Natural killer cell (primary cell): ENCODE measurements at places on chromosomes 13 and 19. TPM values are rescaled to one million over a fixed set of nuclear protein-coding genes. Genes with fewer than 3 reads are reported as not detected.

DNA sequence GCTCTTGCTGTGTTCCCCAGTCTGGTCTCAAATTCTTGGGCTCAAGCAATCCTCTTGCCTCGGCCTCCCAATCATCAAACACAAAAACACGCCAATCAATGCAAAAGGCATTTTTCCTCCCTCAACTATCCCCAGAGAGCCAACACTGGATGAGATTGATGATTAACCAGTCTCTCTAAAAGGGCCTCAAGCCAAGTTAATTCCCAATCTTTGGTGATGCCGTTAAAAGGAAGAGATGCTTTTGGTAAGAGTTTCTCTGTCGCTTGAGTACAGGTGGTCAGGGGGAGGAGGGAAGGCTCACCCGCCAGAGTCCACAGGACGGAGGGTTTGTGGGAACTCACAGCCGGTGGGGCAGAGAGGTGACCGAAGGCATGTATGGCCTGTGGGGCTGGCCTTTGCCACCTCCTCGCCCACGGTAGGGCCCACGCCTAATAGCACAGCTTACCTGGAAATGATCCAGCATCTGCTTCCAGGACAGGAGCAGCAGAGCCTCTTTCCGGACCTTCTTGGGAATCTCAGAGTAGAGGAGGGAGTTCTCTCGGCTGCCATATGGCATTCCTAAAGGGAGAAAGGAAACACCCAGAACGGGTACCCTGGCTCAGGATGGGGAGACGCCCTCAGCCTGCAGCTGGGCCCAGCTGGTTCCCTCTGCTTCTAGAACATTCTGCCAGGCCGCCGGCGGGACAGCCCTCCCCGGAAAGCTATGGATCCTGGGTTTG is 18.1 kb downstream of the DPP9 start:
- DNase-seq: no peak

DNA sequence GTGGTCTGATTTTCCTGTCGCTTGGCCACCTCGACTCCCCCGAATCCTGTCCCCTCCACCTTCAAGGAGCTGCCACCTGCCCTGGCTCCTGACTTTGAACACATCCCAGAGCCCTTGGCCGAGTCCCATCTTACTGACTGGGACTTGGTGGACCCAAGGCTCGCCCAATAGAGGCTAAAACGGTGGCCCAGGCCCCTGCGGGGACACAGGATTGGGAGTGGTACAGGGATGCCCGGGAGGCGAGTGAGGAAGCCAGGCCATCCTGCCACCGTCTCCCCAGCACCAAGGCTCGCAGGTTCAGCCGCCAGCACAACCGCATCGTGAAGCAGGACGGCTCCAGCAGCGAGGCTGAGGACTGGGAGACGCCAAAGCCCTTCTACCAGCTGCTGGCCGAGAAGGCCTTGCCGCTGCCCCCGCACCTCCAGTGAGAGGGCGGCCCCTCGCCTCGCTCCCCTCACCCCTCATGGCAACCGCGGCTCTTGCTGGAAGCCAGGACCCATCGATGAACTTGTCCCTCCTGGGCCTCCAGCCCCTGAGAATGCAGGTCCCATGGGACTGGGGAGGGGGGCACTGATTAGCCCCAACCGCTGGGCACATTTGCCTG is 5.3 kb downstream of the SIX5 start:
- no peak for DNase-seq

GRCh38 chr19:3411636-3412035 is 45.3 kb downstream of the NFIC start:
- DNase-seq: no peak

DNA sequence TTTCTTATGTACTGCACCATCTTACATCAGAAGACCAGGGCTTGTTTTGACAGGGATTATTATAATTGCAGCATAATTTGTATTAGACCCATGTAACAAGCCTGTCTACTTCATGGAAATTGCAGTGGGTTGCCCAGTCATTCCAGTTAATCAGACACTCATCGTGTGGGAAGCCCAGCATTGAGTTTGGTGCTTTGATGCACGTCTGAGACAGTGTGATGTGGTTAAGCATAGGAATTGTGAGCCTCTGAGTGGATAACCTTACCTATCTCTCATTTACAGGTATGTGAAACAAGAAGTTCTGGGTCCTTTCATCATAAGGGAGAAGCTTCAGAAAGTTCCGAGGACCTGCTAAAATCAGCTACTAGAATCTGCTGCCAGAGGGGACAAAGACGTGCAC is 12.8 kb downstream of the RGCC start:
- DNase-seq: peak; percentile 42

GRCh38 chr19:45507872-45508416 is 665 bp downstream of the VASP start:
- peak; percentile 32 for DNase-seq

- no peak for DNase-seq
Observed at GRCh38 chr19:28314756-28315155, 898.2 kb downstream of the UQCRFS1 start.

DNA sequence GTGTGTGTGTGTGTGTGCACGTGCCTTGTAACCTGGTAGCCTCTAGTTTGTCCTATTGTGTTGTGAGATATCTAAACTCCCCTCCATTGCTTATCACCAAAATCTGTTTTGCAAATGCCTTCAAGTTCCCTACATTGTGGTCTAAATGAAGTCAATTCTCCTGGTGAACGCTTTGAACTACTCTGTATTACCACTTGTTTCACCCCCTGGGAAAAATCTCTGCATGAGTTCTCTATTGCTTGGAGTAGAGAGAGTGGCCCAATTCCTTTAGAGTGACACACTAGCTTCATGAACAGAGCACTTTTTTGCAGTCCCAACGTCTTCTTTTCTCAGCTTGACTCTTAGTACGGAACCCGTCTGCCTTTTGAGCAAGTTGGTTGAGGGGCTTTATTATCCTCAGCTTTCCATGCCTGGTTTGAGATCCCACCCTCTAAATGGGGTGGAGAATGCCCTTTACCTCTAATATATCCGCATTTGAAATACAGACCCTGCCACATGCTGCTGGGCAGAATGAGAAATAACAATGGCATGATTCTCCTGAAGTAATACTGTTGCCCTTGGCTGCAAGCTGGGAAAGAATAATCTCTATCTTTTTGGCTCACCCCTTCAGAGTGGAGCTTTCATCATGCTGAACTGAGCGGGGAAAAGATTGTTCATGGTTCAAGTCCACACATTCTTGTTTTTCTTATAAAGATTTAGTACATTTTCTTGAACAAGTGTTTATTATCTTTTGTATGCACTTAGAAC is 2545.3 kb downstream of the PCDH9 start:
- no peak for DNase-seq

DNA sequence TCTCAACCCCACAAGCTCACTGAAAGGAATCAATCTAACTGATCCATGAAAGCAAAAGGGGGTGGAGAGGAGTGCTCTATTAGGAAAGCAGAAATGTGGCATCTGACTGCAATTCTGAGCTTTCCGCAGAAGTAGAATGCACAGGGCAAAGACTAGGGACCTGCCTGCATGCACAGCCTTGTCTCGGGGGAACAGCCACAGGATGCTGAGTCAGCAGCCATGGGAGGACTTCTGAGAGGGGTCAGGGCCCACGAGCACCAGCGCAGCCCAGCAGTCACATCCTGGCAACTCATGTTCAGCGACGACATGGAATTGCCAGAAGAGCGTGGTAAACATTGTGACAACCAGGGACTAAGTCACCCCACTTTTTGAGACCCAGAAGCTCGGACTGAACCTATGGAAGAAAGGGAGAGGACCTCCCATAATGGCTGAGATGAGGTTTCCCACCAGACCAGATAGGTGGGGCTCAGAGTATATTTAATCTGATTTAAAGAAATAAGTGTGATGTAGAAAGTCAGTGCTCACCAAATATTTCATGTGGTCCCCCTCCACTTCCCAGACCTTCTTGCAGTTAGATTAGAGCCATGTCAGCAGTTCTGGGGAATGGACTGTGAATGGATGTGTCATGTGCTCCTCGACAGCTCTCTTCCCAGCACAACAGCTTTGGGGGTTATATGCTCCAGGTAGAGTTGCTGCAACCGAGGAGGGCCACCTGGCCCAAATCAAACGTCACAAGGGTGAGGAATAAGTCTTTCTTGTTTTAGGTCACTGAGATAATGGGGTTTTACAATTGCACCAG is 32.6 kb downstream of the STOML3 start:
- DNase-seq: no peak

DNA sequence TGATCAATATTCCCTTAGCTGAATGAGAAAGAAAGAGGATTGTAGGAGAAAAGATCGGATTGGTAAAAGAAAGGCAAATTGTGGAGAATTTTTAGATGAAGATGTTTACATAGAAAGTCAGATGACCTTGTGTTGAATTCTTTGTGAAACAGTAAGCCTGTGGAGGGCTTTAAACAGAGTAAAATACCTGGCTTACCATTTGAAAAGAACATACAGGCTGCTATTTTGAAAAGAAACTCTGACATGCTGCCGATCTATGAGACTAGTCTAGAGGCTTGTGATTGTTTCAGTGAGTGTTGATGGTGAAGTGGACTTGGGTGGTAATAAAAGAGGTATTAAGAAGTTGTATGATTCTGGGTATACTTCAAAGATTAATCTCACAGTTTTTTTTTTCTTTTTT is 938.9 kb upstream of the PRR20A start:
- no peak for DNase-seq

GRCh38 chr13:41420146-41420545 is 37.2 kb upstream of the RGCC start:
- DNase-seq: no peak

The KLK15 gene
- total RNA-seq: not detected

The ODAD3 gene
- not detected for total RNA-seq

The SKA3 gene
- 1.3 TPM for total RNA-seq

The ALOX5AP gene
- 83.9 TPM for total RNA-seq

The DDX49 gene
- 59.3 TPM for total RNA-seq

The RAB3A gene
- total RNA-seq: 7.6 TPM

The RTBDN gene
- not detected for total RNA-seq
